ENCODE measurements at places on chromosomes 6 and 20. TPM values are rescaled to one million over a fixed set of nuclear protein-coding genes. Genes with fewer than 3 reads are reported as not detected.

GRCh38 chr6:161804838-161805237 is 531.0 kb upstream of the AGPAT4 start:
- no peak for DNase-seq

- no peak for DNase-seq
These were observed 92.7 kb downstream of the SLX4IP start for GRCh38 chr20:10527781-10528180.

DNA sequence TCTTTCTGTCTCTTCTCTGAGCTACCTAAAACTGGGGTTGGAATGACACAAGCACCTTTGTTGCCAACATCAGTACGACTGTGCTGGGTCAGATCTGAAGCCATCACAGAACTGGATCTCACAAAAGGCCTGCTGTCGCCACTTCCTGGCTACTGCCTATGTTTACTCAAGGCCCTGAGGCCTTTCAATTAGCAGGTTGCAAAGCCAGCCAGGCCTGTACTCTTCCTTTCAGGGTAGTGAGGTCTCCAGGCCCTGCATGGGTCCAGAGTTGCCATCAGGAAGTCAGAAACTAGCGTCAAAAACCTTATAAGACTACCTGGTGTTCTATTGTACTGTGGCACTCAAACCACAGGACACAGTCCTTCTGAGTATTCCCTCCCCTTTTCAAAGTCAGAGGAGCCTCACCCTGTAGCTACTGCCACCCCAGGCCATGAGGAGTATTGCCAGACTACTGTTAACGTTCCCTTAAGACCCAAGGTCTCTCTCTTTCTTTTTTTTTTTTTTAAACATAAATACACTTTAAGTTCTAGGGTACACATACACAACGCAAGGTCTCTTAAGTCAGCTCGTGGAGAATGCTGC is 937.4 kb upstream of the GJE1 start:
- DNase-seq, result no peak

- DNase-seq, result no peak
These were observed 16.7 kb upstream of the IRAK1BP1 start for GRCh38 chr6:78850621-78851020.

DNA sequence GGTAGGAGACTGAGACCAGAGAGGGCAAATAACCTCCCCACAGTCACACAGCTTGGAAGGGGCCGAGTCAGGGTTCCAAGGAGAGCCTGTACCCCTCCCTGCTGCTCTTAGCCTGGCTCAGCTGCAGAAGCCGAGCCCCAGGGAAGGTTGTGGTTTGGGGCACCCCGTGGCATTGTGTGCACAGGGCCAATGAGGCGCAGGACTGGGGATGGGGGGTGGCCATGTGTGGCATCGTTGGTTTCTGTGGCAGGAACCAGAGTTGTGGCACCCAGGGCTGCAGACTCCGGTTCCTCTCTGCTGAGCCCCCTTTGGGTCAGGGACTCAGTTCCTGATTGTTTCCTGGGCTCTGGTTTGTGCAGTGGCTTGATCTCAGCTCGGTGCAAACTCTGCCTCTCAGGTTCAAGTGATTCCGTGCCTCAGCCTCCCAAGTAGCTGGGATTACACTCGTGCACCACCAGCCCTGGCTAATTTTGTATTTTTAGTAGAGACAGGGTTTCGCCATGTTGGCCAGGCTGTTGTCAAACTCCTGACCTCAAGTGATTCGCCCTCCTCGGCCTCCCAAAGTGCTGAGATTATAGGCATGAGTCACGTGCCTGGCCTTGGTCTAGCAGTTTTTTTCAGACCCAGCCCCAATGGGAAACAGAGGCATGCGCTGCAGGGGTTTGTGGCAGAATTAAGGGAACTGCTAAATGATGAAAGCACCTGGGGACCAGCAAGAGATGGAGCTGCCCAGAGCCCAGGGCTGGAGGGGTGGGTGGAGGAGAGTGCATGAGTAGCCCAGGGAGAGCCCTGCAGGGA is 221.0 kb upstream of the SULF2 start:
- no peak for DNase-seq

DNA sequence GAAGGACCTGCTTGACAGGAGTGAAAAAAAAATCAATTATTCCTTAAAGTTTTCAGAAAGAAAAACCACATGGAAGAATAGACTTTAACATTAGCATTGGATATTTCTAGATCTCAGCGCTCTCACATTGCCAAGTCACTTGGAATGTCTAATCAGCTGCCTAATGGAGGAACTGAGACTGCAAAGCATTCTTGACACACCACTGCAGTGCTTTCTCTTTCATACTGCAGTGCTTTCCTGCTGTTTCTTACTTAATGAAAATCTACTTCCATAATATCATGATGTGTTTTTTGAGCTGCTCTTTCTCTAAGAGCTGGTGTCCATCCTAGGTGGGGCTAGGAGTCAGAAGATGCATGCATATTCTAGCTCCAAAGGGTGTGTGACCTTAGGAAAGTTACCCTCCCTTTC is 20.4 kb upstream of the MCM3 start:
- DNase-seq, result no peak

- no peak for DNase-seq
These were observed 4.5 kb upstream of the ZKSCAN3 start for GRCh38 chr6:28345201-28345600.

The TCF21 gene
- total RNA-seq, result not detected

The TFAP2C gene
- total RNA-seq, result 0.82 TPM

The EPPIN gene
- total RNA-seq, result not detected

The GSS gene
- 48.3 TPM for total RNA-seq

The SLC16A10 gene
- 2.4 TPM for total RNA-seq
